ENCODE measurements at places on chromosomes 11 and 22.

GRCh38 chr11:3684129-3684818 is 13.1 kb upstream of the CHRNA10 start:
- no peak for DNase-seq

GRCh38 chr11:65894034-65894591 is 3.6 kb downstream of the CCDC85B start:
- DNase-seq = peak; percentile 47

DNA sequence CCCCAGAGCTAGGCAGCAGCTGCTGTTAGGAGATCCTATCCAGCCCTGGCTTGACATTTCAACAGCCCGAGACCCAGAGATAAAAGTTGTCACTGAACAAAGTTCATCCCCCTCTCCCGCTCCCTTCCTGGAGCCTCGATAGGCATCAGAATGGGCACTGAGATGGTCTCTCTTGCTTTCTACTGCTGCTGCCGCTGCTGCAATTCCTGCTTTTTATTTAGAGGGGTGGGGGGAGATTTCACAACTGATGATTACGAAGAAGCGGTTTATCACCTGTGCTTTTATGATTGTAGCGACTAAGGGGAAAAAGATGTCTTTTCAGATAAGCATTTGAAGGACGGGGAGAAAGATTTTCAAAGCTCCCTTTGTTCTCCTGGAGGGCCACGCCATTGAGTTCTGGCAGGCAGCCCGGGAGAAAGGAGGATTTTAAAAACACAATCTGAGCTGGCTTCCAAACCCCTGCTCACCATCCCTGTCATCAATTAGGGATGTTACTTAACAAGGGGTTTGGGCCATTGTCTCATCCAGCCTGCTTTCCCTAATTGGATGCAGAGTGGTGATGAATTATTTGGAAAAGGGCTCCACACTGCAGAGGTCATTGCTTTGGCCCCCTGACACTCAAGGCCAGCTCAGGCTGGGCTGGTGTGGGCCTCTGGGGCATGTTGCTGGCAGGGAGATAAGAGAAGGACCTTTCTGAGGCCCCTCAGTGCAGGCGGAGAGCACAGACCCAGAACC is 344.7 kb downstream of the BUD13 start:
- no peak for DNase-seq

DNA sequence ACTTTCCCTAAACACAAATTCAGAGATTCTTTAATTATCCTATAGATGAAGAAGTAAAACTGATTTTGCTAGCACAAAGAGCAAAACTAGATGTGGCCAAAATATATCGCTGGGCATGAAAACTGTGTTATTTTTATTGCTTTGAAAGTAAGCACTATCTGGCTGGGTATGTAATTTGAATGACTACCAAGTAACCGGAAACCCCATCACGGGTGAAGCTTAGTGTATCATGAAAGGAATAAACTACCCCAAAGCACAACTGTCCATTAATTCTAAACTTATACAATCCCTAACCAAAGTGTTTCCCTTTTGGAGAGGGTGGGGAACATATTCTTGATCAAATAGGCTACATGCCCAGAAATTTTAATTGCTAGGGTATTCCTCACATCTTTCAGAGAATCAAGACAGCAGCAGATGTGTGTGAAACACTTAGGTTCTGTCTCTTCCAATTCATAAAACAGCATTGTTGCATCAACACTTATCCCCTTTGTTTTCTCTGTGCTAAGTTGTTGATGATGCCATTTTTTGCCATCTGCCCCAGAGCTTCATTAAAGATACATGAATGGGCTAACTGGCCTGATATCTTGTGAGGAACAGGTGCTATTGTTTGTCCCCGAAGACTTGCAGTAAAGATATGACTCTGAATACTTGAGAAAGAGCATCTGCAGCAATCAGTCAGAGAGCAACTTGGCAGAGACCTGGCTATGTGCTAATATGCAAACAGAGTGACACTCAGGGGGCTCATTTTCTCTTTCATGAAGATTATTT is 238.2 kb downstream of the SOX6 start:
- DNase-seq = no peak

DNA sequence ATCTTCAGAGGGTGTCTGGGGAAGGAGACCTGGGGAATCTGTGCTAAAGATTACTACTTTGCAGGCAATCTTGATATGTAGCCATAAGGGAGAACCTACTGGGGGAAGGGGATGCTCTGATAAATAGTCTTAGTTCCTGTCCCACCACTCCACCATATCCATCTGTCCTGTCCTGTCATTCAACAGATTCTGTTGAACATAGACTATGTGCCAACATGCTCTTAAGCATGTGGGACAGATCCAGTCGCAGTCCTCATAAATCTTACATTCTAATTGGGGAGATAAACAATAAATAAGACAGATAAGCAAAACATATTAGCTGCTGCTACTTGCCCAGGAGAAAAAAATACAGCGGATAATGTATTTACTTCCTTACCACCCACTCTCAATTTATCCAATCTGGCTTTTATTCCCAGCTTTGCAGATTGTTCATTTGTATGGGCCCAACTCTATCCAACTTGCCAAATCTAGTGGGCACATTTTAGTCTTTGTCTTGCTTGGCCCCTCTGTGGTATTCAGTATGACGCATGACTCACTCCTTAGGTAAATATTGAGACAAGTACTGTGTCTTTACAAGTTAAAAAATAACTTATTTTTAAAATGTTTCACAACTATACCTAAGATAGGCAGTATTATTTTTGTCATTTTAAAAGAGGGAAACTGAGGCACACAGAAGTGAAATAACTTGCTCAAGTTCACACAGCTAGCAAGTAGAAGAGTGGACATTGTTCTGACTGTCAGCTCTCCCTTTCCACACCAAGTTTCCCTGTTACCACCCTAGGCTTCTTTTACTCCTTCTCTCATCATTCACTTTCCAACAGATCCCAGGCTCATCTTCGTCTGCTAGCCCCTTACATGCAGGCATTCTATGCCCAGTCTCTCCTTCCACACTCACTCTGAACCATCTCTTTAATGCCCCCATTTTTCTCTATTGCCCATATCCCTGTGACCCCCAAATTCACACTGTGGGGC is 133.6 kb upstream of the SESN3 start:
- no peak for DNase-seq

GRCh38 chr11:808427-809286 is 1.1 kb upstream of the RPLP2 start:
- no peak for DNase-seq

DNA sequence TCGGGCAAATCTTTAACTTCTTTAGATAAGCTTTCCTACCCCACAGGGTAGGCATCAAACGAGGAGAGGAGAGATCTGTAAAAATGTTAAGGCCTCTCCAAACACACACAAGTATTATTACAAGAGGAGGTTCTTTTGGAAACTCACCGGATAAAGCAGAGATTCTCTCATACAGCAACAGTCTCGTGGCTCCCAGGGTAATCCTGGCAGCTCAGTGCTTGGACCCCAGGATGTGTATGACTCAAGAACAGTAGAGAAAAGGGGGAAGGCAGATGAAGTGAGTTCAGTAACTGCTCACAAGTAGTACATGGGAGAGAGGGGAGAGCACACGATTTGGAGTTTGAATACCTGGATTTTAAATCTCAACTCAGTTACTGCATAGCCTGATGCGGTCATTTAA is 120.9 kb downstream of the FEZ1 start:
- DNase-seq = no peak

GRCh38 chr11:86905252-86905651 is 49.9 kb downstream of the FZD4 start:
- DNase-seq = no peak

DNA sequence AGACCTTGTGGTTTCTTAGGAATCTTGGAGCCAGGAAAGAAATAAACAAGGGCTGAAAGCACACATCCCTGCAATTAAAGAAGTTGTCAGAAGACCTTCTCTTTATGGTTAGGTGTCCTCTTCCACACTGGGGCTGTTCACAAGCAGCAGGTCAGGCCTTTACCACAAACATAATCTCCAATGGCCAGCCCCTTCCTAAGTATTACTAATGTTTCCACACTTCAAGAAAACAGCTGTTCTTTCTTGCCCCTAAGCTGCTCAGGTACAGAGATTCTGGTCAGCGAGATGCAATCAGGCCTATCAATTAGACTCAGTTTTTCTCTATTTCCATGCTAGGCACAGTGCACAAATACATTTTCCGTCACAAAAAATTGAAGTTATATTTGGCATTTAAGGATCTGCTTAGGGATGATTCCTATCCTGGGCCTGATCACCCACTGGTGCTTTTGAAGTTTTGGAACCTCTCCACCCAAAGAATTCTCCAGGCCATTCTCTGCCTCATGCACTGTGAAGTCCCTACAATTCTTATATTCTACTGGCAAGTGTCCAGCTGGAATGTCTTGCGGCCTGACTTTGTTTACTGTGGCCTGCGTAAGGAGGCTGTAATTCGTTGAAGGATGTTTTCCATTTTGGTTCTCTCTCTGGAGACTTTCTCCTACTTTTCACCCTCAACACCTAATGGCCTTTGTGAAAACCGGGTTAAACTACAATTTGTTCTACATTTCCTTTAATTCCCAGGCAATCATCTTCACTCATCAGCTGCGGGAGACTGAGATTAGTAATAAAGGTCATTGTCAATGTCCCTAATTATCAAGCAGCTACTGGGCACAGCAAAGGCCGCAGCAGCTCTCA is 5.1 kb downstream of the PRAME start:
- no peak for DNase-seq

DNA sequence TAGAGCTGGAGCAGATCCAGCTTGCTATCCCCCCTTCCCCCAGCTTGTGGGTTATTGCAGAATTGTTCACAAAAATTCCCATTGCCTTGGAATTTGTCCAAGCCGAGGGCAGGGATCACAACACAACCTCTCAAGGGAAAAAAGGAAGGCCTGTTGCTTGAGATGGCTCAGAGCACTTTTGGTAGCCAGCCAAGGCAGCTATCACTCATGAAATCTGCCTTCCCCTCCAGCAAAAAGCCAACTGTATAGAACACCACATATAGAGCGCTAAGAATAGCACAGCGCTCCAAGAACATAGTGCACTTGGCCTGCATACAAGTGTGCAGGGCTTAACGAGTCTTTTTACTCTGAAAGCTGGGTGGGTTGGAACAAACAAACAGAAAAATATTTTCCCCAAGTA is 46.2 kb downstream of the FAM83F start:
- no peak for DNase-seq

DNA sequence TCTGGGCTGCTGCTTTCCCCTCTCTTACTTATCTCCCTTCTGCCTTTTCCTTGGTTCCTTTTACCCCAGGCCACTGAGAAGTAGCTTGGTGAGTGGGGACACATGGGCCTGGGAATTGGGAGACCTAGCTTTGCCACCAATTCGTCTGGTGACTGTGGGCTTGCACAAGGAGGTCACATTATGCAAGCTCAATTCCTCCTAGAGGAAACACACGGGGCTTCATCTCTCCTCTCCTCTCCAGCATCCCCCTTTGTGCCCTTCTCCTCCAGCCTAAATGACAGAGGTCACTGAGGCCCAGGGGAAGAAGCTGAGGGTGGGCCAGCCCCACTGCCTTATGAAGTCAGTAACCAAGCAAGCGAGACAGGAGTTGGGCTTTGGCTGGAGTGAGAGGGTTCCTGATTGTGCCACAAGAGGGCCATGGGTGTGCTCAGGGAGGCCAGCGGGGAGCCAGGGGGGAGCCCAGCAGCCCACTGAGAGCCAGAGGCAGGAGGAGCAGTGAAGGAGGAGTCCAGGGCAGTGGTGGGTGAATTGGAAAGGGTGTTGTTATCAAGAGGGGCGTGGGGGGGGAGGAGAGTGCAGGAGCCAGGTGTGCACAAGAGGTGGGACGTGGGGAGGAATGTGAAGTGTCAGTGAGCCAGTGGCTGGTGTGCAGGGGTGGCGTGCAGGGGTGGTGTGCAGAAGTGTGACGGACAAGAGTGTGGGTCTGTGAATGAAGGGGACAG is 2.0 kb downstream of the CLCF1 start:
- DNase-seq = peak; percentile 45

DNA sequence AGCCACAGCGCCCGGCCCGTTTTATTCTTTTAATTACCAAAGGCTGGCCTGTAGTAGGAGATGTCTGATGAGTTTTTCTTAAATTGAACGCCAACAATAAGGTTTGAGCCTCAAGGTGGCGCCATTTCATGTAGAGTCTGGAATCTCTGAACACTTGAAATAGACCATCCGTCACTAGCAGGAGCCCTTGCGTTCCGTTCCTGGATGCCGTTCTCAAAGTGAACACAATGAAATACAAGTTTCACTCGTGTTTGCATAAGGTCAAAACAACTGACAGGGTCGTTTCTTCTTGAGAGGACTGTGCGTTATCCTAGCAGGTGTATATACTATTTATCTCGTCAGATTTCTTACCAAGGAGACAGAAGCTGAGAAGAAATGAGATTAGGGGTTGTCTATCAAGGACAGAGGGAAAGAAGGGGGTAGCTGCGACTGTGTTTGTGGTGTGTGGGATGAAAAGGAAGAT is 18.7 kb upstream of the SCGB1D1 start:
- peak; percentile 67 for DNase-seq

GRCh38 chr11:113018913-113019312 is 57.7 kb downstream of the NCAM1 start:
- DNase-seq = no peak

- no peak for DNase-seq
Measured at GRCh38 chr11:16191868-16192240, 164.5 kb downstream of the SOX6 start.
